EL (cell line): ENCODE measurements at places on chromosomes 1 and 21.

DNA sequence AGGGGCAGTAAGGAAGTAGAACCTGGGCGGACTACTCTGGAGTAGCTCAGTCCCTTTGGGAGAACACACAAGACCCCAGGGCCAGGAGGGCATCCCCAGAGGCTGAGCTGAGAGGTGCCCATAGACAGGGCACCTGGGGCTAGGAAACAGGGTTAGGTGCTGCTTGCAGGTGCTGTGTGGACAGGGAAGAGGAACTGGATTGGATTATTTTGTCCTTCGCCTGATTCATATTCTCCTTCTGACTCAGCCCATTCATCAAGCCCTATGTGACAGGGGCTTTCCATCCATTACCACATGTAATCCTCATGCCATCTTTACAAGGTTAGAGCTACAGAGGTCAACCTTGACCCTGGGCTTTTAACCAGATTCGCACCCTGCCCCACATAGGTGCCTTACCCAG, 183.9 kb downstream of the C1orf94 start:
- DNase-seq = no peak

GRCh38 chr1:21930629-21931170, 6.4 kb downstream of the HSPG2 start:
- DNase-seq = no peak

- DNase-seq = peak; percentile 11
These were observed 40.8 kb upstream of the TP53BP2 start for GRCh38 chr1:223886516-223886921.

DNA sequence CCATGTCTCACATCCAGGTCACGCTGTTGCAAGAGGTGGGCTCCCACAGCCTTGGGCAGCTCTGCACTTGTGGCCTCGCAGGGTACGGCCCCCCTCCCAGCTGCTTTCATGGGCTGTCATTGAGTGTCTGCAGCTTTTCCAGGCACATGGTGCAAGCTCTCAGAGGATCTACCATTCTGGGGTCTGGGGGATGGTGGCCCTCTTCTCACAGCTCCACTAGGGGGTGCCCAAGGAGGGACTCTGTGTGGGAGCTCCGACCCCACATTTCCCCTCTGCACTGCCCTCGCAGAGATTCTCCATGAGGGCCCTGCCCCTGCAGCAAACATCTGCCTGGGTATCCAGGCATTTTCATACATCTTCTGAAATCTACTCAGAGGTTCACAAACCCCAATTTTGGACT, 219.4 kb downstream of the LRRC7 start:
- DNase-seq = no peak

DNA sequence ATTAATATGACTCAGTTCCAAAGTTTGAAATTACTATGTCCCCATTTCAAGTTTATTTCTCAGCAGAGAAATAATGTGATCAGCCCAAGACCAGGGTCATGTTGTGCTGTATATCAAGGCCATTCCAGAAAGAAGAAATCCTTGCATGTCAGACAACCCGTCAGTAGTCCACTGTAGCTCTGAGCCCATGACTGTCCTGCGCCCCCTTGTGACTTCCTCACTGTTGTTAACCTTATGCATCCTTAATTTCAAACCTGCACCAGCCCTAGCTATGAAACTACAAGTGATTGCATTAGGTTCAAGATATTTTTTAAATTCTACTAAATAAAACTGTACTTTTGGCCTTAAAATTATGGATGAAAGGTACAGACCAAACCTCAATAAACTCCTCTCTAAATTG, 133.0 kb downstream of the LRRC7 start:
- DNase-seq = peak; percentile 19

DNA sequence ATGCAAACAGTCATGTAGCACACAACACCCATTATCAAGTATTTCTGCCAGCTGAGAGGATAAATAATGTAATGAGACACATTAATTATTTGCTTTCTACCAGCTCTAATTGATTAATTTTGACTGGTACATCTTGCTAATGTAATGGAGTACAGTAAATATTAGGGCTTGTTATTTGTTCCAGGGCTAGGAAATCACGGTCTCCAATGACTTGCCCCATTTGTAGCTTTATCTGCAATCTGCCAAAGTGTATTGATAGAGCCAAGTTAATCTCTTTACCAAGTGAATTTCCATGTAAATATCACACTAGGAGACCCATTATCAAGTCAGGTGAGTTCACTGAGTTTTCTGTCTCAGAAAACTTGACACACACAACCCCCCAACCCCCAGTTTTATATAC, 55.1 kb downstream of the RGS13 start:
- DNase-seq = no peak

- DNase-seq = no peak
These were observed 12.7 kb upstream of the AIM2 start for GRCh38 chr1:159089184-159089791.

GRCh38 chr1:117339866-117340700, 27.2 kb upstream of the MAN1A2 start:
- peak; percentile 50 for DNase-seq

- DNase-seq = peak; percentile 49
These were observed 177.3 kb downstream of the CAMTA1 start for GRCh38 chr1:6962478-6962995.

GRCh38 chr1:186892936-186893335, 64.2 kb downstream of the PLA2G4A start:
- DNase-seq = no peak

DNA sequence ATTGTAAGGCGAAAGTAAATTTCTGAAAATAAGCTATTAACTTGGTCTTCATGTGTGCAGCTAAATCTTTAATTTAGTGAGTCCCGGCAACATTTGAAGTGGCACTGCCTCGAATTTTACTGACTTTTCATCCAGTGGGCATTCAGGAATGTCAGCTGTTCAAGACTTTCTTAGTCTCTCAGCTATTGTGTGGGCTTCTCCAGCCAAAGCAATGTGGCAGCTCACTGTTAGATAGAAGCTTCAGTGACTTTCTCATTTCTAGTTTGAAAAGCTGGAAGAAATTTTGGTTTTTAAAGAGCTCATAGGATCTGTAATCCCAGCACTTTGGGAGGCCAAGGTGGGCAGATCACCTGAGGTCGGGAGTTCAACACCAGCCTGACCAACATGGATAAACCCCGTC, 44.3 kb upstream of the FAM89A start:
- DNase-seq = no peak

DNA sequence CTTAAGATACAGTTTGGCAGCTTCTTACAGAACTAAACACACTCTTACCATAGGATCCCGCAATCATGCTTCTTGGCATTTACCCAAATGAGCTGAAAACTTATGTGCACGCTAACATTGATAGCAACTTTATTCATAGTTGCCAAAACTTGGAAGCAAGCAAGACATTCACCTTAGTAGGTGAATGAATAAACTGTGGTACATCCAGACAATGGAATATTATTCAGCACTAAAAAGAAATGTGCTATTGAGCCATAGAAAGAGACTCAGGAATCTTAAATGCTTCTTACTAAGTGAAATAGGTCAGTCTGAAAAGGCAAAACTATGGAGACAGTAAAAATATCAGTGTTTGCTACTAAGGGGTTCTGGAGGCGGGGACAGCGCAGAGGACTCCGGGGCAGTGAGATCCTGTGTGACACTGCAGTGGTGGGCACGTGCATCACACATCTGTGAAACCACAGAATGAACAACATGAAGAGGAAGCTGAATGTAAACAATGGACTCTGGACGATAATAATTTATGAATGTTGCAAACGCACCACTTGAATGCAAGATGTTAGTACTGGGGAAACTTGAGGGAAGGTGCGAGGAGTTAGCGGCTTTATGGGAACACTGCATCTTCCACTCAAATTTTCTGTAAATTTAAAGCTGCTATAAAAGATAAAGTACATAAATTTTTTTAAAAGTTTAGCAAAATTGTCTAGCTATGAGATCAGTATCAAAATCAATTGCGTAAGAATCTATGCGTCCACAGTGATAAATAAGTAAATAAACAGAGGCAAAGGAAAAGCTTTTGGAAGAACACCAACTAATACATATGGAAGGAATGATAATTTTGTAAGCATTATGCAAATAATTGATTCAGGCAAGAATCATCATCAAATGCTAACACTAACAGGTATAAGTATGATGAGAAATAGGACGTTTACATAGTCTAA, 15.4 kb upstream of the SPATC1L start:
- no peak for DNase-seq

DNA sequence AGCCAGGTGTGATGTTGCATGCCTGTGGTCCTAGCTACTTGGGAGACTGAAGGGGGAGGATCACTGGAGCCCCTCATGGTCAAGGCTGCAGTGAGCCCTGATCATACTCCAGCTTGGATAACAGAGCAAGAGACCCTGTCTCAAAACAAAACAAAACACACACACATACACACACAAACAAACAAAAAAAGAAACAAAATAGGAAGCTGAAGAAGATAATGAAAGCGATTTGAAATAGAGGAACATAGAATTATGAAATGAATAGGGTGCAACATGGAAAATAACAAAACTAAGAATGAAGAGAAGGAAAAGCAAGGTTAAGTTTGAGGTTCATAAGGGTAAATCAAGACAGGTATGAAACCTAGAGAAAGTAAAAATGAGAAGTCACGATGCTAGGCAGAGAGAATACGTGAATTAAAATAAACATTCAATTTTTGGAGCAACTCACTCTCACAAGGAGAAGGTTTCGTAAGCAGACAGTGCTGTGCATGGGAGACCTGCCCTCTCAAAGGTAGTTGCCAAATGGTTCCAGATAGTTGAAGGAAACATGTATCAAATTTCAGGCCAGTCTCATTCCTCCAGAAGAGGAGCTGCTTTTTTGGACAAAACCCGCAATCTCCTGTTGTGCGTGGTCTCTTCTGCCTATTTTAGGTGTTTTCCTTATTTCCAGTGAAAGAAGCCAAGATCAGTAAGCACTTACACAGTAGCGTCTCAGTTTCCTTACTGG, 3.3 kb downstream of the CD46 start:
- DNase-seq = no peak
